ENCODE measurements at places on chromosomes 7 and 10.

- no peak for DNase-seq
These were observed 191.3 kb upstream of the PRKCQ start for GRCh38 chr10:6771331-6771730.

DNA sequence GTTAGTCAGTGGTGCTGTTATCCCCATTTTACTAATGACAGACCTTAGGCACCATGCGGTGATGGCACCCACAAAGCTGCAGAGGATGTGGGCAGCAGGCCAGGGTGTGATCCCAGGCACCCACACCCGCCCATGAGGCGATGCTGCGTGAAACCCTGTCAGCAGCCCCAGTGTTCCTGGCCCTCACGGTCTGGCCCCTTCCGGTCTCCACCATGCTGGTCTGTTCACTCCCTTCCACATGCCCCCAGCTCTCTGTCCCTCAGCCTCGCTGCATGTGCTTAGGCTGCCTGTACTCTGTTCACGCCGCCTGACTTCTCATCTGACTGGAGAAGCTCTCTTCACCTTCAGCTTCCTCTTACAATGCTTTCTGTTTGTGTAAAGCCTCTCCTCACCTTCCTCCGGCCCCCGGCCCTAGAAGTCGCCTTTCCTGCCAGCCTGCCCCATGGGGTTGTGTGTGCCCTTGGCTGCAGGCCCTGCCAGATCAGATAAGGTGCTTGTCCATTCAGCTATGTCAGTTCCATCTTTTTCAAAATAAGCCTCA is 17.6 kb upstream of the ORAI2 start:
- no peak for DNase-seq

GRCh38 chr10:119821182-119821581 is 51.5 kb downstream of the MCMBP start:
- DNase-seq: no peak

DNA sequence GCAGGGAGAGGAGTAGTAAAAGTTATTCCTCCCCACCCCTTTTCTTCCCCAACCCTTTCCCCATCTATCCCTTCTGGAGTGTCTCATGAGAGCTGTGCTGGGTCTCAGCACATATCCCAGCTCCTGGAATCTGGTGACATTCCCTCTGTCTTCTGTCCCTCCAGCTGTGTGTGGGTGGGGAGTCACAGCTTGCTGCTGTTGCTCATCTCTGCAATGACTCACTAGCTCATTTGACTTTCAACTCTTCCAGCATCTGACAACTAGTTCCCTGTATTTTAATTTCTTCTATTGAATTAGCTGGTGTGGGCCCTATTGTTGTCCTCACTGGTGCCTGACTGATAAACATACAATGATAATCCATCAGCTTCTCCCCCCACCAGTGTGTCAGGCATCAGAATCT is 198.9 kb upstream of the AUTS2 start:
- no peak for DNase-seq

DNA sequence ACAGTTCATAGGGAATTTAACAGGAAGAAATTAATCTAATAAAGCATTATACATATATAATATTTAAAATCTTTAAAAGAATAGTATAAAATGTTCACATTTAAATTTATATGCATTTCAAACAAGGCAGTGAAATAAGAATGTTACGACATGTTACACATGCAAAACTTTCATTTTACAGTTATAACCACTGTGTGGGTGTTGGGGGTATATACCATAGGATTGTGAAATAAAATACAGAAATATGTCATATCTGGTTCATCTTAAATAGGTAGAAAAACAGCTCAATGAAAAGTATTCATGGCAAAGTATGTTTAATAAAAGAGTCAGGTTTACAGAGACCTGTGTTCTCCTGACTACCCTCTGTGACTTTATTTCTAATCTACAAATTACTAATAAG is 45.6 kb downstream of the CHCHD3 start:
- no peak for DNase-seq

DNA sequence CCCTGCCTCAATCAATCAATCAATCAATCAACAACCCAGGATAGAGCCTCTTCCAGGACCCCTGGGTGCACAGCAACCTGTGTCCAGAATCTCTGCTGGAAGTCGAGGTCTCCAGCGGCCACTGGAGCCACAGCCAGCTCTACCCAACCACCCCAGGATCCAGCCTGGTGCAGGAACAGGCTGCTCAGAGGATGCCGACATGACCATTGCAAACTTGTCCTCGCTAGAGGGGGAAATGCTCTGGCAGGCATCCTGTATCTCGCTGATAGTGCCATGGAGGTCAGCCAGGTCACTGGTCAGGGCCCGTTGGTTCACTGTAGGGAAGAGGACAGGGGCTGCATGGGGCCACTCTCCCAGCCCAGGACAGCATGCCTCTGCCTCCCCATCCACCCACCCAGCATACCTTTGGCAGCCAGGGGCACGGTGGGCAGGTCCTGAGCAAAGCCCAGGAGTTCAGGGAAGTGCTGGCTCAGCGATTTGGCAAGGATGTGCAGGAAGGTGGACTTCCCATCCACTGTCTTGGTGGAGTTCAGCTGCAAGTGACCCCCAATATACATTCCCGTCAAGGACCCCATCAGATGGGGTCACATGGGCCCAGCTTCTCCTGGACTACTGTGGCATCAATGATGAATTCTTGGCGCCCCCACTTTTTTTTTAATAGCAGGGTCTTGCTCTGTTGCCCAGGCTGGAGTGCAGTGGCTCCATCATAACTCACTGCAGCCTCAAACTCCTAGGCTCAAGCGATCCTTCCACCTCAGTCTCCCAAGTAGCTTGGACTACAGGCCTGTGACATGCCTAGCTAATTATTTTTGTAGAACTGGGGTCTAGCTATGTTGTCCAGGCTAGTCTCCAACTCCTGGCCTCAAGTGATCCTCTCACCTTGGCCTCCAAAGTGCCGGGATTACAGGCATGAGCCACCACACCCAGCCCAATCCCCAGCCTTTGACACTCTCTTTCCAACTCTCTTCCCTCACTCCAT is 49.4 kb downstream of the GRID2IP start:
- no peak for DNase-seq

GRCh38 chr10:35523670-35524225 is 81.4 kb upstream of the GJD4 start:
- no peak for DNase-seq

- no peak for DNase-seq
These were observed 704.7 kb upstream of the C7orf33 start for GRCh38 chr7:147885869-147886268.

- DNase-seq: no peak
These were observed 32.2 kb upstream of the TMEM72 start for GRCh38 chr10:44878706-44879530.

- no peak for DNase-seq
These were observed 360.0 kb downstream of the MAGI2 start for GRCh38 chr7:79093421-79093820.

GRCh38 chr7:112159351-112159750 is 46.8 kb downstream of the DOCK4 start:
- no peak for DNase-seq

GRCh38 chr10:52979295-52979990 is 206.9 kb upstream of the MBL2 start:
- DNase-seq: no peak

Data from retinal pigment epithelial cell (primary cell).